Thoracic aorta (tissue), 2 donors: ENCODE measurements at places on chromosomes 2 and 18. TPM values are rescaled to one million over a fixed set of nuclear protein-coding genes. Genes with fewer than 3 reads are reported as not detected.

DNA sequence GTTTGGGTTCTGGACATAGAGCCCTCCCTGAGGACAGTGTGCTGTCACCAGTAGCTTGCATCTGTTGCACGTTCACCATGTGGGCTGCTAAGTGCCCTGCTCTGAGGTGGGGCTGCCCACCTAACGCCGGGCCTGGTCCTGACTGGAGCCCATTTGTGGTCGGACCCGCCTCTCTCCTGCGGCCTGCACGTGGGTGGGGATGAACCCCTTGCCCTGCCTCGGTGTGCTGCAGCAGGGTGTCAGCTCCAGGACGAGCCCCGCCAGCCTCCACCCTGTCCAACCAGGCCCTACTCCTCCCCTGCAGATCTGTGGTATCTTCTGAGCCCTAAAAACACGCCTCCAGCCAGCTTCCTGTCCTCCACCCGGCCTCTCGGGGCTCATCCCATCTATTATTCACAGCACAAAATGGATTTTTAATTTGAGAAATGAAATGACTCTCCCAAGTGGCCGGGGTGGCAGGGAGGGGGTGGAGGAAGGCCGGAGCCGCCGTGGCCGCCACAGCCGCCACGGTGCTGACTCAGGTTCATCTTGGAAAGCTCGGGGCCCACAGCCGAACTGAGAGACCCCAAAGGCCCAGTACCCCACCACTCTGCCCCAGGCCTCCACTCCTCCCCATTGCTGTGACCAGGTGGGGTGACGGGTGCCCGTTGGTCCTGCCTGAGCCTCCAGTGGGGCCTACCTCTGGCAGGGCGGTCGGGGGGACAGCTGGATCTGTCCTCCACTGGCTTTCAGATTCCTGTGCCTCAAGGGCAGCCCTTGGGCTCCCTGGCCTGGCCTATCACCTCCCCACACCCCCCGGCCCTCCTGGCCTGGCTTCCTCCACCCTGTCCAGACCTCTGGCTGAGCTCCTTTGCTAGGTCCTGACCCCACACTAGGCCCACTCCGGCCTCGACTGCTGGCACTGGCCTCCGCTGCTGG lies 2.8 kb upstream of the ECEL1 start:
- DNase-seq = no peak

The PSD4 gene
- total RNA-seq = 13.1 TPM

- no peak for DNase-seq
Measured at GRCh38 chr2:36734304-36734703, 37.8 kb downstream of the VIT start.

The UNC80 gene
- total RNA-seq = not detected

The FABP1 gene
- not detected for total RNA-seq

DNA sequence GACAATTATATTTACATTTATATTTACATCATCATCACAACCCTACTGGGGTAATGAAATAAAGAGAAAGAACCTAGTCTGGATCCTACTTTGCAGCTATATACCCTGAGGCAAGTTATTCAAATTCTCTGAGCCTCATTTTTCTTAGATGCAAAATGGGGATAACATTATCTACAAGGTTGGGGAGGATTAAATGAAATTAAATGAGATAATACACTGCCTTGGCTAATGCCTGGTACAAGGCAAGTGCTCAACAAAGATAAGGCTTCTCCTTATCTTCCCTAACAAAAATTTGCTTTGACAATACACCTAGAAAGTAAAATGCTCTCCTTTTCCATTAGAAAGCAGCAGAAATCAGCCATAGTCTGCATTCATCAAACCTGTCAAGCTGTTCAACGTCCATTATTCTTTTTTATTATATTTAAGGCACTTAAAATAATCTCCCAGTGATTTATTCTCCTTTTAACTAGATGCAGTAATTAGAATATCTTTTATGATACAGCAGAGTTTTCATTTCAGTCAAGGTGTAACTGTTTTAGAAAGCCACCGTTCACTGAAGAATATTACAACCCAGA lies 44.8 kb downstream of the TCF4 start:
- no peak for DNase-seq

The SP110 gene
- 28.0 TPM for total RNA-seq

The RBFA gene
- total RNA-seq = 37.5 TPM

DNA sequence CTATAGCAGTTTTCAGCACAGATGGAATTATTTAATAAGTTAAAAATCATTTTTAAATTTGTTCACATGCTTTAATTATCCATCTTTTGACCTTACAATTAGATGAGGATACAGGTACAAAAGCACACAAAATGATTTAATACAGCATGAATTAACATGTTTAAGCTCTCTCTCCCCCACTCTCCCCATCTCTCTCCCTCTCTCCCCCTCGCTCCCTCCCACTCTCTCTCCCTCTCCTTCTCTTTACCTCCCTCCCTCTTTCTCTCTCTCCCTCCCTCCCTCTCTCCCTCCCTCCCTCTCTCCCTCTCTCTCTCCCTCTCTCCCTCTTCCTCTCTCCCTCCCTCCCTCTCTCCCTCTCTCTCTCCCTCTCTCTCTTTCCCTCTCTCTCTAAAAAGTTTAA lies 7.6 kb downstream of the NBAS start:
- DNase-seq = no peak

- DNase-seq = no peak
Measured at GRCh38 chr18:50507120-50507590, 52.7 kb upstream of the MAPK4 start.

The GALNT5 gene
- total RNA-seq = 3.4 TPM

DNA sequence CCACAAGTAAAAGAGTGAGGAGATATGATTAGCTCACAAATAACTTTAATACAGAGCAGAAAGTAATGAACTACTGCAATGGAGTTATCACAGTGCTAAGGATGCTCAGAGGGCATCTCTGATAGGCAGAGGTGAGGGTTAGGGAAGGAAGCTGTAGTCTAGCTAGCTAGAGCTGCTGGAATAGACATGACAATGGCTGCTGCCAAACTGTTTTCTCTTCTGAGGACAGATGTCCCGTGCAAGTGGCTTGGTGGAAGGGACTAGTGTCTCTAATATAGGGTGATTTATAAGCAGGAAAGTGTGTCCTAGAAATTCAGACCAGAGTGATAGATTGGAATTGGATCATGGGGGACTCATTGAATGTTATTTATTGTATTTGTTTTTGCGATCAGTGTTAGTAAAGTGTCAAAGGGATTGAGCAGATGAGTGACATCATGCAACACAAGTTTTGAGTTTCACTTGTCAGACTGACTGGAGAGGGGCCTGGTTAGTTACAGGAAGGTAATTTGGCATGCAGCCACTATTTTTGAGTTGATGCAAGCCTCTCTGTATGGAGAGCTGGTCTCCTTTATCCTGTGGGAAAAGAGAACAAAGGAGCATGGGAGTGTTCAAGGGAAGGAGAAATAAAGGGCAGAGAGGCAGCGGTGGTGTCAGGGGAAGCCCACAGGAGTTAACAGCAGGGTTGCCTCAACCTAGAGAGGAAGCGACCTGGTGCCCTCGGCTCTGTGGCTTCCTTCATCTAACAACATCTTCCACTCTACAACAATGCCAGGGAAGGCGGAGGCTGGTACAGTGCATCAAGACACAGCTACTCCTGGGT lies 1.9 kb downstream of the CTLA4 start:
- DNase-seq = no peak

The GULP1 gene
- total RNA-seq = 80.9 TPM

GRCh38 chr2:105498281-105498846 lies 99.5 kb upstream of the FHL2 start:
- no peak for DNase-seq

- DNase-seq = no peak
Measured at GRCh38 chr2:225274751-225275150, 124.8 kb upstream of the NYAP2 start.

DNA sequence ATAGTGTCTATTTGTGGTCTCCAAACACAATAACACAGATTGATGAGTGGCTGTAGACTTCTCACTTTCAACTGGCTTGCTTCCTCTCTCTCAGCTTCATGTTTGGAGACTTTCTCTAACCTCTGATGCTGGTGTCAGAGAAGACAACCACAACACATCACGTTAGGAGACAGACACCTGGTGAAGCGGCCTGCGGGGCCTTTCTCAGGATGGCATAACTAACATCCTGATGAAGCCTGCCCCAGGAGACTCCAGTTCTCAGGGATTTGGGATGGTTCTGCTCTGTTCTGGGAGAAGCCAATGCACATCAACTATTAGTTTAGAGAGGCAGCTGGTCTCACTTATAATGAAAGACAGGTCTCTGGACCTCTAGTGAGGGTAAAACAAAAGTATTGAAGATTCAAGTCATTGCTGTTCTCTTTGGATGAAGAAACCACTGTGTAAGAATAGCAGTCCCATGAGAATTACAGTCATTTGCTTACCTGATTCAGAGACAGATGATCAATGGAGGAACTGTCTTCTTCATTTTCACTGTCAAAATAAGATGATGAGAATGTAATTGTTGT lies 2.0 kb downstream of the IL1A start:
- no peak for DNase-seq

GRCh38 chr2:235729557-235729947 lies 235.7 kb downstream of the AGAP1 start:
- DNase-seq = no peak

- DNase-seq = no peak
Measured at GRCh38 chr18:46406539-46406932, 250.5 kb downstream of the LOXHD1 start.

The FEV gene
- total RNA-seq = not detected

DNA sequence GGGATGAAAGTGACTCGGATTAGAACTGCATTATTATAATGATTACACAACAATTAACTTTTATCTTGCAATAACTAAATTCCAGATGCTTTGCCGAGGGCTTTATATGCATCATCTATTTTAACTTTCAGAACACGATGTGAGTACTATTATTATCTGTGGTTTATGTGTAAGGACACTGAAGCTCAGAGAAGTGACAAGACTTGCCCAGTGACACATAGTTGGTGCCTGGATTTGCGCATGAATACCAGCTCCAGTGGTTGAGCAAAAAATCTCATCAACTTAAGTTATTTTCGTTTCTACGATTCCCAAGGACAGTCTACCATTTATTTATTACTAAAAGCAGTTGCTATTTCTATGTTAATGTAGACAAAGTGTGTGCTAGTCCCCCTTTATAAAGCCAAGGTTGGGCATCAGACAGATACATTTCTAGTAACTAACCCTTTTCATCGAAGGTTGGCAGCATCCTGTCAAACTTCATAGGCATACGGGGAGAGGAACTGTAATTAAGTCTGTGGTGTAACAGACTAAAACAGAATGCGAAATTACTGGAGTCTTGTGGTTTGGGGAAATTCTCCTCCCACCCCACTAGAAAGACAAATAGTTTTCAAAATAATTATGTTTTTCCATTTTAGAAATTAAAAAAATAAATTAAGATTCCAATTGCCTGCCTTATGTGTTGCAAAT lies 73.2 kb upstream of the BOD1L2 start:
- no peak for DNase-seq

The NGEF gene
- total RNA-seq = 0.81 TPM

The CASP10 gene
- total RNA-seq = 12.3 TPM

The SPHKAP gene
- 0.07 TPM for total RNA-seq

The SH2D6 gene
- total RNA-seq = not detected

GRCh38 chr18:54957996-54958395 lies 1.3 kb downstream of the CCDC68 start:
- DNase-seq = no peak

GRCh38 chr2:96804986-96805385 lies 11.1 kb upstream of the CNNM3 start:
- DNase-seq = no peak

The PJVK gene
- total RNA-seq = 1.8 TPM

- DNase-seq = no peak
Measured at GRCh38 chr2:128496700-128497099, 178.0 kb upstream of the HS6ST1 start.

The LYPD6 gene
- total RNA-seq = 0.27 TPM

The AP1S3 gene
- total RNA-seq = 0.95 TPM

- no peak for DNase-seq
Measured at GRCh38 chr2:113079131-113079530, 11.4 kb downstream of the IL1F10 start.
